ENCODE measurements at places on chromosomes 1 and 21.

GRCh38 chr1:8736927-8737326 lies 80.5 kb downstream of the RERE start:
- DNase-seq: no peak

- DNase-seq: no peak
These were observed 11.3 kb upstream of the RHEX start for GRCh38 chr1:206041640-206042039.

GRCh38 chr1:189500778-189501177 lies 976.9 kb downstream of the BRINP3 start:
- DNase-seq: no peak

- DNase-seq: no peak
These were observed 51.3 kb downstream of the LGR6 start for GRCh38 chr1:202244841-202245261.

- no peak for DNase-seq
These were observed 308.8 kb downstream of the CAMTA1 start for GRCh38 chr1:7094086-7094485.

DNA sequence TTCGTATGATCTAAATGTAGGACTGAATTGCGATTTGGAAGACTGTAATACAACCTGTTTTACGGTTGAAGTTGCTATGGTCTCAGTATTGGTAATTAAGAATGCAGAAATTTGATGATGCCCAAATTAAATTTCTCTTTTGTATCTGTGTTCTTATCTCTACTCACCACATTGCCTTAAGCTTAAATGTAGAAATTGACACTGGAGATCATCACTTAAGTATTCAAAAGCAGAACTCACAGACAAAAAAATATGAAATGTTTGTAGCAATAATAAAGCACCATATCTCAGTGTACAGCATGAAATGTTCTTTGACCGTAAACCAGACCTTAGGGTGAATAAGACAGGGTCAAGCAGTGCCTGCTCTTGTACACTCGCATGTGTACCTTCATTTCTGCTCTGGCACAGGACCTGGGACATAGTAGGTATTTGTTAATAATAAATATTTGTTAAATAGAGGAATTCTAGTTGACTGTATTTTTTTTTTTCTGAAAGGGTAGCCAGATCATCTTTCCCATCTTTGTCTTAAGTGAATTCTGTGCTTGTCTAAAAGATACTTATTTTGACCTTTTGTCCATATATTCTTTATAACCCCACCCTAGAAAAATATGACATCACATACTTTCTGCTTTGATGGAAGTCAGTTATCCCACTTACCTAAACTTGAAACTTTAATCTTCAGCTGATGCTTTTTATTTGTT lies 1.5 kb downstream of the CDC7 start:
- DNase-seq: no peak

DNA sequence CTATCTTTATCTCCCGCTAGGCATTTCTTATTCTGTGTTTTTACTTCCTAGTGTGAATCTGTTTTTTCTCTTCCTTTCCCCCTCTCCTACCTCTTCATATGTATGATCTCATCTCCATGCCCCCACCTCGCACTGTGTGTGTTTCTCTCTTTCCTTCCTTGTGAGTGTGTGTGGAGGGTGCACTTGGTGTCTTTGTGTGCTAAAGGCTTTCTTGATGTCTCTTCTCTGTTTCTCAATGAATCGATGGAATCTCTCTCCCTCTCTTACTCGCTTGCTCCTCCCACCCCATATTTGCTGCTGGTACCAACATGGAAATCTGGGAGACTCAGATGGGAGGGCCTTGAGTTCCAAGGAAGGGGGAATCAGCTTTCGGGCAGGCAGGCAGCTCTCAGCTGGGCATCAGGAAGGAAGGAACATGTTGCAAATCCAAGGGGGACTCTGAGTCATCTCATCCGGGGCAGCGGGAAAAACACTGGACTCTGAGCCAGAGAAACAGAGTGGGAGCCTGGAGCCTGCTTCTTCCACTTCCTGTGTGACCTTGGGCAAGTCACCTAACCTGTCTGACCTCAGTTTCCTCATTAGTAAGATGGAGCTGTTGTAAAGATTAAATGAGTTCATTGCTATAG lies 147.5 kb downstream of the PTPRU start:
- no peak for DNase-seq

- no peak for DNase-seq
These were observed 5.8 kb downstream of the LAMC2 start for GRCh38 chr1:183191833-183192232.

DNA sequence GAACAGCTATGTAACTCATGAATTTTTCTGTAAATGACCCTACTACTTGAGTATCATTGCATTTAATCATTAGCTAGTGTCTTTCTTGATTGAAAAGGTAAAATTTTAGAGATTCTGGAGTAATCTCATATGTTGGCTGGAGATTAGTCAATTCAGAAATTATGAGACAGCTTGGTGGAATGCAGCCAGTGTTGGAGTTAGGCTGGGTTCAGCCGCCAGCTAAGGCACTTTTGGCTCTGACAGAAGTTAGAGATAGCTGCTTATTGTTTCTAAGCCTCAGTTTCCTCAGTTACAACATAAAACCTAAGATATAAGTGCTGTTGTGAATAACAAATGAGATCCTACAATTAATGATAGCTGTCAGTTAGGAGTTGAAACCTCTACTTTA lies 49.4 kb downstream of the TBCE start:
- DNase-seq: no peak

DNA sequence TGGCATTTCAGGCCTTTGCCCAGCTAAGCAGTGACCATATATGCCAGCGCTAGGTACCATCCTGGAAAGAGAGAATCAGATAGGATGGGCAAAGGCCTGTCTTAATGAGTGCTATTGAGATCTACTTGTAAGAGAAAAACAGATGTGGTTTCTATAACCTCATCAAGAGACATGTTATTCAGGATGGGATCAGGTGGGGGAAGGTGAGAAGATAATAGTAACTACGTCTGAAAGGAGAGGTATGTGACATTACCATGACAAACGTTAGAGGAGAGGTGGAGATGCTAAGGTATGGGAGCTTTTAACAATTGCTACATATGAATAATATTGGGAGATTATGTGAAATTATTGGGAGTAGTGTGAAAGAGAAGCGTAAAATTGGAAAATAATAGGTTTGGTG lies 204.2 kb upstream of the PLXNA2 start:
- no peak for DNase-seq

DNA sequence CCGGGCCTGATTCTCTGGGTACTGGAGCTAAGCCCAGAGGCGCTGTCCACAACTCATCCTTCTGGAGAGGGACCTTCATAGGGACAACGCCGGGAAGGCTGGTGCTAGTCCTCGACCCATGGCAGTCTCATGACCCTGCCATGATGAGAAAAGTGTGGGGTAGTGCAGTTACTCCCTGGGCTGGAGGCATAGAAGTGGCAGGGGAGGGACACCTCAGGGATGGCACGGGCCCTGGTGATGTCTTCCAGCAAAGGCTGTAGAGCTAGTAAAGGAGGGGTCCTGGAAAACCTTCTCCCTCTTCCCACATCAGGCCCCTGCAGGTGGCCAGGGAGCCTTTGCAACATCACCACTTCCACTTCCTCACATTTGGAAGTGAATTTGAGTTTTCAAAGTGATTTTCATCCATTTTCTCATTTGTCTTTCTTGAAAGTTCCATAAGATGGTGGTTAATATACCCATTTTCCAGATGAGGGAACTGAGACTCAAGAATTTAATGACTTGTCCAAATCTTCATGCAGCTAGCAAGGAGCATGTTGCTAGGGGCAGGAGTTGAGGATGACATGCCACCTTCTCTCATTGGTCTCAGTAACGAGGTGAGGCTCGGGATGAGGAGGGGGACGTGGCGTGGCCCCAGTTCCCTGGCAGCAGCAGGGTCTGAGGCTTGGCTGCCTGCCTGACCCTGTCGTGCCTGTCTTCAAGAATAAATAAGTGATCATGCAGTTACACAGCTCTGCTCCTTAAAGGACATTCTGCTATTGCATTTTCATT lies 3.3 kb upstream of the GOLT1A start:
- no peak for DNase-seq

DNA sequence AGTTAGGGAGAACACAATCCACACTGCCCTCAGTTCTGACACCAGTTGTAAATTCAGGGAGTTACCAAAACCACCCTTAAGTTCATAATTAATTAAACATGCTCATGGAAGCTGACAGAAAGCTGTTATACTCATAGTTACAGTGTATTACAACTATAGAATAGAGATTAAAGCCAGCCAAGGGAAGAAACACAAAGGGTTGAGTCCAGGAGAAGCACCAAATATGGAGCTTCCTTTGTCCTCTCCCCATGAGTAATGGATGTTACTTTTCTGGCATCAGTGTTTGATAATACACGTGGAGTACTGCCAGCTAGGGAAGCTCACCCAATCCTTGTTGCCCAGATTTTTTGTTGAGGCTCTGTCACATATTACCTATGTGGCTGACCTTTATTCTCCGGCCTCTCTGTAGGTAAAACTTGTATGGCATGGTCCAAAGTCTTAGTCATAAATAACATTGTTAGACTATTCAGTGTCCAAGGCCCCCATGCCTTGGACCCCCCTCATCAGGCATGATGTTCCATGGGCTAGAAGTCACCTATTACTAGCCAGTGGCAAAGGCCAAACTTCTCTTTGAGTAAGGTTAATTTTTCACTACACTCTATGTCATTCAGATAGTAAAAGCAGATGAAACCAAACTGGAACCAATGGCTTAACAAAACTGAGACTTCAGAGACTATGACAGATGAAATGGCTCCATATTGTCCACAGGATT lies 175.7 kb downstream of the GPR52 start:
- no peak for DNase-seq

DNA sequence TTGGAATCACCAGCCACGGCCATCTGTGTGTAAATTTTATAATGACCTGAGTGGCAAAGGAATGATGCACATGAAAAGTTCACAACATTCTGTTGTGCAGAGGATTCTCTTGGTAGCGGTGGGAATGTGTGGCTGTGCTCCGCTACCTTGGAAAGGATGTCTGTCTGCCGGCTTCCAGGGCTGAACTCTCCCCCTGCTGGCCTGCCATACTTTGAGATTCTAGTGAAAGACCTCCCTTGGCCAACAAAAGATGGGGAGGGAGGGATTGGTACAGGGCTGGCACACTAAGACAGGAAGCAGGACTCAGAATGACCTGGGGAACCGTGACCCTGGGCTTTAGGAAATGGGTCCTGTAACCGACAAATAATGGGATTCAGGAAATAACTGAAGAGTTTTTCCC lies 194.5 kb upstream of the PLD5 start:
- DNase-seq: no peak

- DNase-seq: no peak
These were observed 125.6 kb upstream of the CSF3R start for GRCh38 chr1:36608272-36608671.

DNA sequence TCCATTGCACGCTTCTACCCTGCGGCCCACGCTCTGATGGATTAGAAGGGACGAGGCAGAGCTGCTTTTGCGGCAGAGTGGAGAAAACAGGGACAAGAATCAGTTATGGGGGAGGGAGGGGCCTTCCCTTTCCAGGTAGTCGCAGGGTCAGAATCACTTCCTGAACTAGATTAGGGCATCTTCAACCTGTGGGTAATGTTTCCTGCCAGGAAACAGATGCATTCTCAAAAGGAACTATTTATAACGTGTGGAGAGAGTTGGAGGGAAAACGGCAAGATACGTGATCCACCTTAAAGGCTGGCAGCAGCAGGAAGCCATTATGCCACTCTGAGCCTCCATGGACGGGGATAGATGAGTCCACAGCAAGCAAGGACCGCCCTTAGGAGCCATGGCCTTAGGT lies 59.9 kb upstream of the CNTN2 start:
- DNase-seq: no peak

DNA sequence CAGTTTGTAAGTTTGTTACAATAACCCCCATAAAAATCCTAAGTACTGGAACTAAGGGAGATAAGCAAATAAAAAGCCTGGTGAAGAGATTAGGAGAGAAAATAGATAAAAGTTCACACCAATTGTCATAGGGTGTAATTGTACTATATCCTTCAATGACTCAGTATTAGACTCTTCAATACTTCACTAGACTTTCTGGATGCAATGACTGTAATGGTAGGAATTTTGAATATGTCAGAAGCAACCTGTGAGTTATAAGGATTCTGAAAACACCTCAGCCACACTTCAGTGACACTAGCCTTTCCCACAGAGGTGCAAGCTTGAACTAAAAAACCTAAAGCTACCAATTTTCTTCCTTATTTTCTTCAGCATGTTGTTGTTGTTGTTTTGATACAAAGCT lies 147.9 kb downstream of the PTGER3 start:
- DNase-seq: no peak

DNA sequence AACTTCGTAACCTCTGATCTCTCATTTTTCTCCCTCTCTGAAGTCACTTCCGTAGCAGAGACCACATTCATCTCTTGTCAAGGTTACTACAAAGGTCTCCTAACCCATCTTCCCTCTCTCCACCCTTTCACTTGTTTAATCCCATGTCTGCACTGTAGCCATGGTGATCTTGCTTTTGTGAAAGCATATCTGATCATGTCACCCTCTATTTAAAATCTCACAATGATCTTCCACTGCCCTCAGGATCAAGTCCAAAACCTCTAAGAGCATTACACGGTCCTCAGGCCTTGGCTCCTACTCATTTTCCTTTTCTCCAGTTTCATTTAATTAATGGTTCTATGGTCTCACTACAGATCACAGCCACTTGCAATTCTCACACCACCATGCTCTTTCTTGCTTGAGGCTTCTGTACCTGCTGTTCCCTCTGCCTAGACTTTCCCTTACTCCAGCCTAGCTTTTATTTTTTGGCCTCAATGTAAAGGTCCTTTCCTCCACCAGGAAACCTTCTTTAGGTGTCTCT lies 12.1 kb downstream of the ARHGEF11 start:
- no peak for DNase-seq

GRCh38 chr1:243916160-243916559 lies 66.1 kb upstream of the AKT3 start:
- no peak for DNase-seq

All from AG09319 (cell line).